ENCODE measurements at places on chromosomes 4 and X. TPM values are rescaled to one million over a fixed set of nuclear protein-coding genes. Genes with fewer than 3 reads are reported as not detected.

ZAR1 gene
- 2.4 TPM for total RNA-seq

TLR2 gene
- total RNA-seq: 0.38 TPM

SORBS2 gene
- total RNA-seq: 34.4 TPM

- ATAC-seq: no peak
Observed at GRCh38 chr4:150849016-150849415, 166.1 kb downstream of the LRBA start.

DNA sequence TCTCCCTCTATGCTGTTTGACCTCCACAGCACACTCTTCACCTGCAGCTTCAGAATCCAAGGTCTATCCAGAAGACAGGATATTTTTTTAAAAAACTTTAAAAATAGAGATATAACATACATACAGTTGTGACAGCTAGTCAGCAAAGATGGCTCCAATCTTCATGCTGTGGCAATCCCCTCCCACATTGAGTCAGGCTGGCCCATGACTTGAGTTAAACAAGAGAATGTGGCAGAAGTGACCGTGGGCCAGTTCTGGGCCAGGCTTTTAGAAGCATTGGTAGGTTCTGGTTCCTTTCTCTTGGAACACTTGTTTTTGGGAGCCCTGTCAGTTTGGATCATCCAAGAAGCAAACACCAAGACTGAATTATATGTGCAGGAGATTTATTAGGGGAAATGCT is 36.1 kb upstream of the REPS2 start:
- ATAC-seq: no peak

GRCh38 chr4:7087036-7087435 is 19.2 kb upstream of the GRPEL1 start:
- ATAC-seq: no peak

DNA sequence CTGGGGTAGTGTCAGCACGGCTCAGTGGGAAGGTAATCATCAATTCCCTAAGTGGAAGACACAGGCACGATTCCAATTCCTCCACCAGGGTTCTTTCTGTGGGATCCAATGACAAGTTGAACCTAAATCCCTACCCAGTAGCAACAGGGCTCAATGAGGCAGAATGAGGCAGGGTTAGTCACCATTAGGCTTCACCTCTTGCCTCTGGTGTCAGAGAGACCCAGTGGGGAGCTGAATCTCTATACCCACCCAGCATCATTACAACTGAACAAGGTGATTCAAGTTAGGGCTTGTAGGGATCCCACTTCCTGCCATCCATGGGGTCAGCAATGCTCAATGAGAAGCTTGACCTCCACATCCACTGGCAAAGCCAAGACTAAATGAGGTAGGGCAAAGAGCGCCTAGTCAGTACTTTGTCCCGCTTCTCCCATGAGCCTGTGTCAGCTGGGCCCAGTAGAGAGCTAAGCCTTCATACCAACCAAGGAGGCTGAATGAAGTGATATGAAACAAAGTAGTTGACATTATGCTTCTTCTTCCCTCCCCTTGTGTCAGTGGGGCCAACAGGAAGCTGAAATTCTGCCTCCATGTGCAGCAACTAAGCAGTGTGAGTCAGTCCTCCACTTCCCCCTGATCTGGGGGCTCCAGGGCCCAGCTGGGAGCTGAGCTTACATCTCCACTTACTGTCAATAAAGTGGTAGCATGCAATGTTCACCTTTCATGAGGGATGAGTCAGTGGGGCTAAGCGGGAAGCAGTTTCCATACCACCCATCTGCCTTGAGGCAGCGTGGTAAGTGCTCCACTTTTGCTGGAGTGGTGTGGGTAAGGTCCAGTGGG is 36.4 kb upstream of the RBM41 start:
- peak; percentile 66 for ATAC-seq

DNA sequence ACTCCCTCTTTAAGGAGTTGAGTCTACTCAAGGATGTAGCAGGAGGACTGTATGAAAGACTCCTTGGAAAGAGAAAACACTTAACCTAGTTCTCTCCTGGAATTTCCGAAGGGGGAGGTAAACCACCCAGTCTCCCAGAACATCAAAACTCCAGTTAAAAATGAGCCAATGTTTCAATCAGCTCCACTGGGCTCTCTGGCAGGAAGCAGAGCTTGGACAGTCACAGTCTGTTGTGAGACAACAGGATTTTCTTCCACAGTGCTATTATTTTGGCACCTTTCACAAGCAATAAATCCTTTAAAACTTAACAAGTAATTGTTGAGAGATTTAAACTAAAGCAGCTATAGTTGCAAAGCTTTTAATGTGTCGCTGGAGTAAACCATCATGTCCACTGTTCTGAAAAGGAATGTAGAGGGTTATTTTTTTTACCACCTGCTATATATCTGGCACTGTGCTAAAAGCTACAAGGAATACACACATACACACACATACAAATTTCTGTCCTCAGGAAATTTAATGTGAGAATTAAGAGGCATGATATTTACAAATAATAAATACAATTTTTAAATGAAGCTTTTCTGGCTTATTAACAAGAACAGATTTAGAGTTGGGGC is 229.2 kb upstream of the INTU start:
- no peak for ATAC-seq

GRCh38 chrX:130301405-130301804 is 32.7 kb upstream of the ZNF280C start:
- ATAC-seq: no peak

- ATAC-seq: no peak
Observed at GRCh38 chrX:96211953-96212352, 472.7 kb upstream of the DIAPH2 start.

GRCh38 chr4:39840027-39840426 is 137.7 kb downstream of the PDS5A start:
- no peak for ATAC-seq

DNA sequence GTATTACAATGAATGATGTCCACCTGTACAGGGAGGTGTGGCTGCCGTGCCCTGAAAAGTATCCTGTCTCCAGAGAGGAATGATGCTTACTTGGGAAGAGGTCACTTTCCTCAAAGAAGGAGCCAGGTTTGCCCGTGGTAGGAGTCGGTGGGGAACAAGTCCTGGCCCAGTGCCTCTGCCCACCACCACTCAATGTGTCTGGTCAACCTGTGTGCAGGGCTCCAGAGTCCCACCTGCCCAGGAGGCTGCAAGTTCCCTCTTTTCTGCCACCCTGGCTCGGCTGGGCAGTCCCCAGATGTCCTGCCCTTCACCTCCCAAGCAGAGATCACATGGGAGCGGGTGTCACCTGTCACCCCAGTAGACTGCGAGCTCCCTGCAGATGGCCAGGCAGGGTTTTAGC is 75.4 kb upstream of the C4orf50 start:
- no peak for ATAC-seq

DNA sequence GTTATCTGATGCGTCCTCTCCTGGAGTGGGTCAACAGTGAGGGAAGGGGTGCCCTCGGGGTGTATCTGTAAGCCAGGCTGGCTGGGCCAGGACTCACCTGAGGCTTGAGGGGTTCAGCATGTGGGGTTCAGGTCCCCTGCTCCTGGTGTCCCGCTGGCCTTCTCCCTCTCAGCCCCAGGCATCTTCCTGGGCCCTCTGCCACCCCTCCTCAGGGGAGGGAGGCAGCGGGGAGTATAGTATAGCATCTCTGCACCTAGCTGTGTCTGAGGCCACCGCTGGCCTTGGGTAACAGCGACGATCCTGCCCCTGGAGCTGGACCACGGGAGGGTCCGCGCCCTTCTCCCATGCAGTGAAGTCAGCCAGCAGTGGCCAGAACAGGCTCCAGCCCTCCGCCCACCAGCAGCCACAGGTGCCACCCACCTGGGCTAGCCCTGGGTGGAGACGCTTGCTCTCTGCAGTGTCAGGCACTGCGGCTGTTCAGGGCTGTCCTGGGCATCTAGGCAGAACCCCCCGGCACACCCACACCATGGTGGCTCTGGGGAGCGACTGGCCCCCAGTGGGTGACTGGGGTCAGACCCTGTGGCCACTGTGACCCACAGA is 110.7 kb upstream of the NKX1-1 start:
- no peak for ATAC-seq

DNA sequence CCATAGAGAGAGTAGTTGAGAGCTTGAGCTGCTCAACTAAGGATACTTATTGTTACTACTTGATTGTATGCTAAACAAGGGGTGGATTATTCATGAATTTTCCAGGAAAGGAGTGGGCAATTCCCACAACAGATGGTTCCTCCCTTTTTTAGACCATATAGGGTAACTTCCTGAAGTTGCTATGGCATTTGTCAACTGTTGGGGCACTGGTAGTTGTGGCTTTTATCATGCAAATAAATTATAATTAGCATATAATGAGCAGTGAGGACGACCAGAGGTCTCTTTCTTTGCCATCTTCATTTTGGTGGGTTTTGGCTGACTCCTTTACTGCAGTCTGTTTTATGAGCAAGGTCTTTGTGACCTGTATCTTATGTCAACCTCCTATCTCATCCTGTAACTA is 1403.5 kb upstream of the PABPC4L start:
- ATAC-seq: no peak

- ATAC-seq: peak; percentile 46
Observed at GRCh38 chrX:1249101-1249887, 19.3 kb upstream of the CSF2RA start.

DNA sequence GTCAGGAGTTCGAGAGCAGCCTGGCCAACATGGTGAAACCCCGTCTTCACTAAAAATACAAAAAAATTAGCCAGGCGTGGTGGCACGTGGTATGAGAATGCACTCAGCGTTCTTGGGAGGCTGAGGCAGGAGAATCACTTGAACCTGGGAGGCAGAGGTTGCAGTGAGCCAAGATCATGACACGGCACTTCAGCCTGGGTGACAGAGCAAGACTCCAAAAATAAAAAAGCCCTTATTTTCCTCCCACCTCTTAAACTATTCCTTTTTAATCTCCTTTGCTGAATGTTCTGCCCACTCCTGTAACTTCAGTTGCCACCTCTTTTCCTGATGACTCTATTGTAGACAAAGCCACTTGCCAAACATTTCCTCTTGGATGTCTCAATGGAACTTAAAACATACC is 72.6 kb downstream of the TAF1 start:
- no peak for ATAC-seq

DNA sequence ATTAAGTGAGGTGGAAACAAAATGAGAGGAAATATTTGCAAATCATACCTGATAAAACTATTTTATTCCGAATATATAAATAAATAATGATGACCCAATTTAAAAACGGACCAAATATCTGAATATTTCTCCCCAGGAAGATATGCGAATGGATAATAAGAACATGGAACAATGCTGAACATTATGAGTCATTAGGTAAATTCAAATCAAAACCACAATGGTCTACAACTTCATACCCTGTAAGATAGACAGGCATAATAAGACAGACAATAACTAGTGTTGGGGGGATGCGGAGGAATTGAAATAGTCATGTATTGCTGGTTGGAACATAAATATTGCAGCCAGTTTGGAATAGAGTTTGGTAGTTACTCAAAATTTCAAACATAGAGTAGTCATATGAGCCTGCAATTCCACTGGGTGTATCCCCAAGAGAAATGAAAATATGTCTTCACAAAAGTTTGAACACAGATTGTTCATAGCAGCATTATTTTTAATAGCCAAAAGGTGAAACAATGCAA is 47.6 kb upstream of the DRP2 start:
- ATAC-seq: no peak

DNA sequence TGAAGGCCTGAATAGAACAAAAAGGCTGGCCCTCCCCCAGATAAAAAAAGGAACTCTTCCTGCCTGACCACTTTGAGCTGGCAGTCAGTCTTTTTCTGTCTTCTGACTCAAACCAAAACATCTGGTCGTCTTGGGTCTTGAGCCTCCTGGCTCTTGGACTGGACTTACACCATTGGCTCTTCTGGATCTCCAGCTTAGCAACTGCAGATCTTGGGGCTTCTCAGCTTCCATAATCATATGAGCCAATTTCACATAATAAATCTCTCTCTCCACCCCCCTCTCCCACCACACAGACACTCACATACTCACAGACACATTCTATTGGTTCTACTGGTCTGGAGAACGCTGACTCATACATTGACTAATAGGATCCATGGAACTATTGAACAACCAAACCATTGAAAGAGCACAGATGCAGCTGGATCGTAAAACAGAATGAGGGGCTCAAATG is 15.6 kb upstream of the CWH43 start:
- ATAC-seq: no peak

- ATAC-seq: no peak
Observed at GRCh38 chr4:27000820-27001219, 140.2 kb downstream of the STIM2 start.

DNA sequence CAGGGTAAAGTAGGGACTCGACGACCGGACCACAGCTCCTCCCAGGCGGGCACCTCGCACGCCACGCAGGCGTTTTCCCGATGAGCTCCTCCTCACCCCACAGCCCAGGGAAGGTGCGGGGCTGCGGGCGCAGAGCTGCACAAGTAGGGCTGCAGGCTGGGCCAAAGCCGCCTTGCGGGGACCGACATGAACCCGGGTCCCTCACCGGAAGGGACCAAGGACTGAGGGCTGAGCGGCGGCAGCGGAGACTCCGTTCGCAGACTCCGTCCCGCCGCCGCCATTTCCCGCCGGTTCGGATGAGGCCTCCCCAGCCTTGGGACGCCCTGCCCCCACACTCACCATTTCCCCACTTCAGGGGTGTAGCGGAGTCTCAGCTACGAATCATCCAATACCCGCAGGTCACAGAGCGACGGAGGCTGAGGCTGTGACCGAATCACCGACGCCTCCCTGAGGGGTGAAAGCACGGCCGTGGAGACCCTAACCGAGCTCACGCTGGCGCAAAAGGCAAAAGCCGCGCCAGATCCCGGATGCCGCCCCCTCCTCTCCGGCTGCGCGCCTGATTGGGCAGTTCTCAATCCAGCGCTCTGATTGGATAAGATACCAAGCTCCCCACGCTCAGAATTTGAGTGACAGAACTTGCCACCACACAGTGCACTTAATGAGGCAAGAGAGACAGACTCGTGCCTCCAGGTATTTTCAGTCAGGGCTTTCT is at the start of gene ZNF732:
TSS of gene ZNF732 (minus strand) at position 506 of the 712 bp plus-strand sequence. CDS start at position 342, 164 bp downstream.
- no peak for ATAC-seq

DNA sequence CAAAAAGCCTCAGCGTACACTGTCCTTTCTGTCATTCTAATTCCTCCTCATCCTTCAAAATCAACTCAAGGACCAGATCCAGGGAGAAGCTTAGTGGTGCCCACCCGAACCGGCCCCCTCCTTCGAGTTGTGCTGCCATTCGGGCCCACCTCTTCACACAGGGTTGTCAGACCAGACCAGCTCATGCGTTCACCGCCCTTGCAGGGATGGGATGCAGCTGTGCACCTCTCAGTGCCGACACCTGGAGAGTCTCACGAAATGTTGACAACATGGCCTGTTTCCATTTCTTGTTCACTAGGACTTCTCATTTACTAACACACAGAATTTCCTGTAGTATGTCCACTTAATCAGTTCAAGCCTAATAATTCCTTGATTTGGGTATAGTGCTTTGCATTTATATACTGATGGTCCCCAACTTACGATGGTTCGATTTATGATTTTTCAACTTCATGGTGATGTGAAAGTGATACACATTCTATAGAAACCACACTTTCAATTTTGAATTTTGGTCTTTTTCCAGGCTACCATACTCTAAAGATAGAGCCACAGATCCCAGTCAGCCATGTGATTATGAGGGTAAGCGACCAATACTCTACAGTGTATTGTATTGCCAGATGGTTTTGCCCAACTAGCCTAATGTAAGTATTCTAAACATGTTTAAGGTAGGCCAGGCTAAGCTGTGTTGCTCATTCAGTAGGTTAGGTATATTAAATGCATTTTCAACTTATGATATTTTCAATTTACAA is 23.3 kb downstream of the PKD2 start:
- ATAC-seq: no peak

GRCh38 chr4:141016117-141016798 is 117.0 kb downstream of the RNF150 start:
- ATAC-seq: no peak

All from motor neuron (in vitro differentiated cells).